ENCODE measurements at places on chromosomes 2 and 18. TPM values are rescaled to one million over a fixed set of nuclear protein-coding genes. Genes with fewer than 3 reads are reported as not detected.

DNA sequence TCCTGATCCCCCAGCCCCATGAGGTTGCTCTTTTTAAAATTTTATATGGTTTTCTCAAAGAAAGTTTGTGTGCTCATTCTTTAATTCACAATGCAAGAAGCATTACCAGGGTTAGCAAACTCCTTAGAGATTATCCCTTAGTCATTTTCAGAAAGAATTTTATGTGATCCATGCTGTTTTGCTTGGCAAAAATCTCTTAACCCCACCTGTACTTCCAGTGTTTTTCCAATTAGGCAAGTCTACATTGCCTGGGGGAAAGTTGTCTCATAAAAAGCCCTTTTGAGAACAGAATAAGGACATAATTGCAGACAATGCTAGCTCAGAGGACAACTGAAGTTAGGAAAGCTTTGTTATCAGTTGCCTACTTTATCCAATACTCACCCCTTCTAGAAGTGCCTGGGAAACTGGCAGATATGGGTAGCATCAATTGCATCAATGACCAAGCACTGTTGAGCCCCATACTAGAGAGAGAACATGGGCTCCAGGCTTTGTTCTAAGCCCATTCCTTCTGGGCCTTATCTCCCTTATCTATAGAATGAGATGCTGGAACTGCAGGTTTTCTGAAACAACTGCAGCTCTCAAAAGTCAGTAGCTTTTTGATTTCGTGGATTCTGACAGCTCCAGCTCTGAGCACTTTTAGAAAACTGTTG lies 265.9 kb upstream of the SPHKAP start:
- no peak for DNase-seq
- H3K36me3 ChIP-seq = no peaks in the 10 kb centered on the region
- no peak overlapping the region for H3K27ac ChIP-seq

DNA sequence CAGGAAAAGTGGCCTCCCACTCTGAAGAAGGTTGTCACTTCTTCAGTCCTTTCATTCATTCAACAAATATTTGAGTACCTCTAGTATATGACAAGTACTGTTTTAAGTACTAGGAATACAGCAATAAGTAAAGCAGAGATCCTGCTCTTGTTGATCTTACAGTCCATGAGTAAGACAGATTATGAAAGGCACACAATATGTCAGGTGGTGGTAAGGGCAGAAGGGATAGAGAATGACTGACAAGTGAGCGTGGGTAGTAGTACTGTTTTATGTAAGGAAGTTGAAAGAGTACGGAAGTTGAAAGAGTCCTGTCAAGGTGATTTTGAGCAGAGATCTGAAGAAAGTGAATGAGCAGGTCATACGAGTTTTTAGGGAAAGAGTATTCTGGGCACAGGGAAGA lies 111.3 kb downstream of the GALNT1 start:
- H3K27me3 ChIP-seq = no peaks in the 10 kb centered on the region
- no peak for DNase-seq
- H3K36me3 ChIP-seq = peaks cover 3% of the 10 kb centered on the region
- no peaks in the 10 kb centered on the region for H3K4me1 ChIP-seq
- no peak overlapping the region for H3K4me3 ChIP-seq
- H3K27ac ChIP-seq = no peak overlapping the region

DNA sequence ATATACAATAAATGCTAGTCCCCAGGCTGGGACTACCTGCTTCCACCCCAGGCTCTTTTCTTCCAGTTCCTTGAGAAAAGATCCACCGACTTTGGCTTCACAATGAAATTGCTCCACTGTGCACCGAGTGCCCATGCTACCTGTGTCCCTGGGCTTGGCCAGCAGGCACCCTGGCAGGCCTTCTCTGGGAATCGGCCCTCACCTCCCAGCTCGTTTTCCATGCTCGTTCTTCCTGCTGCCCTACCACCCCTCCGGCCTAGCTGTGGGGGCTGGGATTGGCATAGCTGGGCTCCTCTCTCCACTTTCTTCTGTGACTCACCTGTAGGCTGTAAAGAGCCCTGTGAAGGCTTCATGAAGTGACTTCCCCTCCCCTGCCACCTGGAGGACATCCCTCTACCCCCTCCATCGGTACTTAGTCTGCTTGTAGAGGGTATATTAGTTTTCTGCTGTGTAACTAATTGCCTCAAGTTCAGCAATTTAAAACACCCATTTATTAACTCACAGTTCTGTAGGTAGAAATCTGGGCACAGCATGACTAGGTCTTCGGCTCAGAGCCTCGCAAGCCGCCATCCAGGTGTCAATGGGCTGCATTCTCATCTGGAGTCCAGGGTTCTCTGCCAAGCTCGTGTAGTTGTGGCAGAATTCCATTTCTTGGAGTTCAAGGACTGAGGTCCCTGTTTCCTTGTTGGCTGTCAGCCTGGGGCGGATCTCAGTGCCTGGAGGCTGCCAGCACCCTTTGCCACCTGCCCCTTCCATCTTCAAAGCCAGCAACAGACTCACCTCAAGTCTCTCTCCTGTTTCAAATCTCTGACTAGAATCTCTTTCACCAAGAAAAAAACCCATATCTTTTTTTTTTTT lies 57.6 kb downstream of the DPYSL5 start:
- no peak overlapping the region for H3K27ac ChIP-seq
- H3K4me3 ChIP-seq = no peak overlapping the region
- DNase-seq = no peak
- no peaks in the 10 kb centered on the region for H3K27me3 ChIP-seq

DNA sequence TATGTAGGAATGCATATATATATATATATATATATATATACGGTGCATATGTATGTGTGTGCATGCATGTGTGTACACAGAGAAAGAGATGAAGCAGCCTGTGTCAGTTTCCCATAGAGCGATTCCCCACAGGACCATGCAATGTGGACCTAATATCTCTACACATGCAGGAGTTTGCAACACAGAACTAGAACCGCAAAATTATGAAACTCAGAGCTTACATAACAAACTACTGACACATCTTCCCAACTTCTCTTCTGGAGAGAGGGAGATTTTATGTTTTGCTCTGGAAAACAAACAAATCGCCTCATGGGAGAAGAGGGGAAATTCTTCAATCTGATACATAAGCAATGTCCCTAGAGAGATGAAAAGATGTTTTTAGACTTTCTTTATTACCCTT lies 377.2 kb downstream of the LRATD1 start:
- no peaks in the 10 kb centered on the region for H3K4me1 ChIP-seq
- H3K36me3 ChIP-seq = no peaks in the 10 kb centered on the region
- no peak overlapping the region for H3K27ac ChIP-seq
- no peaks in the 10 kb centered on the region for H3K27me3 ChIP-seq
- H3K4me3 ChIP-seq = no peak overlapping the region
- no peak for DNase-seq

The CIB4 gene
- 3.6 TPM for total RNA-seq

The CDKL4 gene
- total RNA-seq = 1.4 TPM

The ANKRD29 gene
- 6.3 TPM for total RNA-seq
